ENCODE measurements at places on chromosomes 4 and X.

GRCh38 chrX:93695981-93696380 is 22.0 kb downstream of the FAM133A start:
- DNase-seq, result no peak

DNA sequence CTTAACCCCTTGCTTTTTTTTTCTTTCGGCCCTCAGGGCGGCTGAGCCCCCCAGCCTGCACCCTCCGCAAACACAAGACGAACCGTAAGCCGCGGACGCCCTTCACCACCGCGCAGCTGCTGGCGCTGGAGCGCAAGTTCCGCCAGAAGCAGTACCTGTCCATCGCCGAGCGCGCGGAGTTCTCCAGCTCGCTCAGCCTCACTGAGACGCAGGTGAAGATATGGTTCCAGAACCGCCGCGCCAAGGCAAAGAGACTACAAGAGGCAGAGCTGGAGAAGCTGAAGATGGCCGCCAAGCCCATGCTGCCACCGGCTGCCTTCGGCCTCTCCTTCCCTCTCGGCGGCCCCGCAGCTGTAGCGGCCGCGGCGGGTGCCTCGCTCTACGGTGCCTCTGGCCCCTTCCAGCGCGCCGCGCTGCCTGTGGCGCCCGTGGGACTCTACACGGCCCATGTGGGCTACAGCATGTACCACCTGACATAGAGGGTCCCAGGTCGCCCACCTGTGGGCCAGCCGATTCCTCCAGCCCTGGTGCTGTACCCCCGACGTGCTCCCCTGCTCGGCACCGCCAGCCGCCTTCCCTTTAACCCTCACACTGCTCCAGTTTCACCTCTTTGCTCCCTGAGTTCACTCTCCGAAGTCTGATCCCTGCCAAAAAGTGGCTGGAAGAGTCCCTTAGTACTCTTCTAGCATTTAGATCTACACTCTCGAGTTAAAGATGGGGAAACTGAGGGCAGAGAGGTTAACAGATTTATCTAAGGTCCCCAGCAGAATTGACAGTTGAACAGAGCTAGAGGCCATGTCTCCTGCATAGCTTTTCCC is 3.4 kb downstream of the MSX1 start:
- no peak for DNase-seq

GRCh38 chr4:128155231-128155855 is 94.2 kb downstream of the LARP1B start:
- no peak for DNase-seq

DNA sequence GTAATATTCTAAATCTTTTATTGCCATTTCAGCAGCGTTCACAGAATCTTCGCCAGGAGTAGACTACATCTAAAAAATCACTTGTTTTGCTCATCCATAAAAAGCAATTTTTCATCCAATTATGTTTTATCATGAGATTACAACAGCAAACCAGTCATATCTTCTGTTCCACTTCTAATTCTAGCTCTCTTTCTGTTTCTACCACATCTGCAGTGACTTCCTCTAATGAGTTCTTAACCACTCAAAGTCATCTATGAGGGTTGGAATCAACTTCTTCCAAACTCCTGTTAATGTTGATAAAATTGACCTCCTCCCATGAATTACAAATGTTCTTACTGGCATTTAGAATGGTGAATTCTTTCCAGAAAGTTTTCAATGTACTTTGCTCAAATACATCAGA is 174.4 kb upstream of the BRWD3 start:
- DNase-seq, result no peak

GRCh38 chr4:11182031-11182430 is 246.7 kb downstream of the HS3ST1 start:
- no peak for DNase-seq

- no peak for DNase-seq
These were observed 1137.5 kb upstream of the INTU start for GRCh38 chr4:126495163-126495752.

DNA sequence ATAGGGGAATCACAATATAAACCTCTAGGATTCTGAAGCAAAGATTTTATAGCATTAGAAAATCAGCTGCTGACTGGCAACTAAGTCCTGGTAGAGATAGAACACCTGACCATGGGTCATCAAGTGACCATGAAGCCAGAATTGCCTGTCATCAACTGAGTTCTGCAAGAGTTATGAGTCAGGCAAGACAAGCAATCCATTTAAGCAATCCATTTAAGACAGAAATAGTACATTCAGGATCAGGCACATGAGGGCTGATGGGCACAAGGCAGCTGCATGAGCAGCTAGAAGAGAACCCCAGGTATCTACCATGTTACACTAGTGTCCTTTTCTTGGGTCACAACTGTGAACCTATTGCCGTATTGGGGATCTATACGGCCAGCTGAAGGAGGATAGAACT is 98.9 kb downstream of the SPRY1 start:
- DNase-seq, result no peak

- DNase-seq, result peak; percentile 70
These were observed 5.9 kb downstream of the APOO start for GRCh38 chrX:23901805-23902204.

GRCh38 chr4:121392426-121393086 is 11.7 kb upstream of the QRFPR start:
- DNase-seq, result no peak

DNA sequence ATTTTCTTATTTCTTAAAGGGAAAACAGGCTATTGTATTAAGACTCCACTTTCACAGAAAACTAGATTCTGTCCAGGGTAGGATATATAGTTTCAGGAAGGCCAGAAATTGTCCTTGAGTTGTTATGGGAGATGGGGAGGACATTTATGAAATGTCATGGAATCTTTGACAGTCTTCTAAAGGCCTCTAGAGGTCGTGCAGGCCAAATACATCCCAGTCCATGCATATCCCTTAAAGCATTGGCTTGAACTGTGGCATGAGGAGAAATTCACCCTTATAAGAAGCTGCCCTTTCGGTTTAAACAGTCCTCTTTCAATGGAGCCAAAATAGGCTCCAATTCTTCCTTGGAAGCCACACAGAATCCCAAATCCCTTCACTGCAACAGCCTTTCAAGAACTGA is 183.6 kb upstream of the NOCT start:
- no peak for DNase-seq

DNA sequence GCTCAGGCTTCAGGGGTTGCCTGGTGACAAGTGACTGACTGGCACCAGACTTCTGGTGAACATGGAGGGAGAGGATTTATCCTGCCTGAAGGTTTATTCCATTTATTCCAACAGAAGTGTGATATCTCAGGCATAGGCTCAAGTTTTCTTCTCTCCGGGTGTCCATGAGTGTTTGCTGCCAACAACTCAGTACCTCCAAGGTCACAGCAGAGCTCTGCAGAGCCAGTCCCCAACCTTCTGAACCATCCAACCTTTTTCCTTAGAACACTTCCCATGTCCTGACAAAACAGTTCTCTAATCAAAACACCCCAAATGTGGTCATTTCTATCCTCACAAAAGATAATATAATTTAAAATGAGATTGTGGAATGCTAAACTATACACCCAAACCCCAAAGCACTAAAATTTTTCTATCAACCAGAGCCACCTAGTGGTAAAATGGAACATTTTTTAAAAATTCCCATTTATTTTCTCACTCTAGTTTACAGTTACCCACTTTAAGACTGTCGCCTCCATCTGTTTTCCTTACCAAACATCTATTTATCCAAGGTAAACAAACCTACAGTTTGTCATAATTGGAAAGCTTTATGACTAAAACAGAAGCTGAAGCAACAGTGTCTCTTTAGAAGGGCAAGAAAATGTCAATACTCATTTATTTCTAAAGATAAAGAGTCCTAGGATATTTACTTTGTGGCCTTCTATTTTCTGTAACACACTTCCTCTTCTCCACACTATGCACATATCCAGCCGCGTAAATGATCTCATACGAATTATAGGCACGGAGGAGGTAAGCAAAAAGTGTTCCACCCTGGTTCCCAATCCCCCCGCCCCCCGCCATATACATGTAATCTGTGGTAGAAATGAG is 39.5 kb downstream of the TMEM154 start:
- peak; percentile 64 for DNase-seq

GRCh38 chrX:23790155-23790497 is 7.2 kb downstream of the SAT1 start:
- DNase-seq, result no peak

GRCh38 chr4:108714880-108715279 is 48.0 kb downstream of the ETNPPL start:
- DNase-seq, result no peak

DNA sequence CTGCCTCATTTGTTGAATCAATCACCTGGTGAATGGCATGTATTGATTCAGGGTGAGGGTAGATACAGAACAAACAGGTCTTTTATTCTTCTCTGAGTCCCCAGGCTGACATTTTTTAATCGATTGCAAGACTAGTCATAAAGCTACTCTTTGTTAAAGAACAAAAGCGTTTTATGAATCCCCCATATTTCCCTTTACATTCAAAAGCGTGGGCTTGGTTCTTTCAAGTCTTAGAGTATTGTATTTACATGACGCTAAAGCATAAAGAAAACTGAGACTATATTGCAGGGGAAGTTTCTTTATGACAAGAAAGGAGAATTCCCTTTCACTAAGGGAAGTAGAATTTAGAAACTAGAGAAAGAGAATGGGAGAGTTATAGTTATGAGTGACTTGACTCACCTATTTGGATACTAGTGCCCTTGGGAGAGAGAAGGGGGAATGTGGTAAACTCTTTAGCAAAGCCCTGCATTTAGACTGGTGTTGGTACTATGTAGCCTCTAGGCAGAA is 69.3 kb upstream of the PDE5A start:
- no peak for DNase-seq

GRCh38 chr4:70802928-70803580 is 36.6 kb downstream of the GRSF1 start:
- no peak for DNase-seq

- no peak for DNase-seq
These were observed 126.6 kb downstream of the ASB9 start for GRCh38 chrX:15143050-15143824.

DNA sequence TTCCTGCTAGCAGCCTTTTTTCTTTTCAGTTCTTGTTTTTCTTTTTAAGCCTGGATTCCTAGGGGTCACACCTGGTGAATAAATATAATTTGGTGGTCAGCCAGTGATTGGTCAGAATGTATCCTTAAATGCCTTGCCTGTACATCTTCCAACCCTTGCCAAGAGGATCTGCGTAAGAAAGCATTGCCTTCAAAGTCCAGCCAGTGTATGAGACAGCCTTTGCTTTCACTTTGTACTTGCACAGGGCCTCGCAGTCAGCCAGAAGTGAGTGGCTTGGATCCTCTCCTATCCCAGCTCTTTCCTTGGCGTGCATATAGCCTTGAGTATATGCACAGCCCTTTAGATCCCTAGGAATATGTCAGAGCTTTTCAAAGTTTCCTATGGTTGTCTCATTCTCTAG is 22.2 kb downstream of the KANTR start:
- no peak for DNase-seq

DNA sequence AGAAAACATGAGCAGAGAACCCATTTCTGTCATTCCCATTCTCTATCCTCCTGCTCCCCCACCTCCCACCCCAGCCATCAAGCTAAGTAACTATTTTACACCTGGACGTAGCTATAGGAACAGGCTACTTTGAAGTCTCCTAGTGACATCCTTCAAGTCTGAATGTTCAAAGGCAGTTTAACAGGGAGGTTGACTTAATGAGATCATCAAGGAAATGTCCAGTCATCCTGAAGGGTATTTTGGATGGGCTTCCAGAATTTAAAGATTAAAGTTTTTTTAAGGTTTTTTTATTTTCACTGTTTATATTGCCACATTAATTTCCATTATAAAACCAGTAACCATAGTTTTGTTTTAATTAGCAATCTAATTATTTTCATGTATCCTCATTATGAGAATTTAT is 41.1 kb downstream of the HPF1 start:
- DNase-seq, result no peak

GRCh38 chr4:62531264-62531663 is 1331.1 kb downstream of the ADGRL3 start:
- no peak for DNase-seq

- DNase-seq, result no peak
These were observed 219.6 kb downstream of the GRXCR1 start for GRCh38 chr4:43112139-43112538.

GRCh38 chrX:133810925-133811324 is 174.5 kb downstream of the GPC3 start:
- no peak for DNase-seq

DNA sequence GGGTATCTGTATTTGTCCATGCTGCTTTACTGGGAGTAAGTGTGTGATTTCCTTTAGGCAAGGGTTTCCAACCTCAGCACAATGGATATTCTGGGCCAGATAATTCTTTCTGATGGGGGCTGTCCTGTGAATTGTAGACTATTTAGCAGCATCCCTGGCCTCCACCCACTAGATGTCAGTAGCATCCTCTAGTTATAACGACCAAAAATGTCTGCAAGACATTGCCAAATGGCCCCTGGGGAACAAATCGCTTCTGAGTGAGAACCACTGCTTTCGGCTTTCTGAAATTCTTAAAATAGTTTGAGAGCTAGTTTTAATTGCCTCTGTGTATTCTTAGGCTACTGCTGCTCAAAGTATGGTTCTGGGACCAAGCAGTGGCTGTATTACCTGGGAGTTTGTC is 81.2 kb upstream of the GPM6B start:
- DNase-seq, result no peak

DNA sequence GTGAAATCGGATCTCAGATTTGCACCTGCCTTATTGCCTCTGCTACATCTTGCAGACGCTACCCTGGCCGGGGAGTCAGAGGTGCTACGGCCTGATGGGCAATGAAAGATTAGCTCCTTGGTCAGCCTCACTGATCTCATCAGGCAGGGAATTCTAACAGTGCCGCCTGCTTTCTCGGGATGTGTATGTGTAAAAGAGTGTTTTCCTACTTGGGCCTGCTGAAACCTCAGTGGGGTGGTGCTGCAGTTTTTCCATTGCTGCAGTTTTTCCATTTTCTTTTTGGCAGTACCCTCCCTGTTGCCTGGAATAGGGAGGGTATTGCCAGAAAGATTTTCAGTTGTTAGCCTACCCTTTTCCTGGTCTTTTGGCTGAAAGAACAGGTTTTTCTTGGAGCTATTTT is 117.5 kb downstream of the CDKL5 start:
- no peak for DNase-seq

DNA sequence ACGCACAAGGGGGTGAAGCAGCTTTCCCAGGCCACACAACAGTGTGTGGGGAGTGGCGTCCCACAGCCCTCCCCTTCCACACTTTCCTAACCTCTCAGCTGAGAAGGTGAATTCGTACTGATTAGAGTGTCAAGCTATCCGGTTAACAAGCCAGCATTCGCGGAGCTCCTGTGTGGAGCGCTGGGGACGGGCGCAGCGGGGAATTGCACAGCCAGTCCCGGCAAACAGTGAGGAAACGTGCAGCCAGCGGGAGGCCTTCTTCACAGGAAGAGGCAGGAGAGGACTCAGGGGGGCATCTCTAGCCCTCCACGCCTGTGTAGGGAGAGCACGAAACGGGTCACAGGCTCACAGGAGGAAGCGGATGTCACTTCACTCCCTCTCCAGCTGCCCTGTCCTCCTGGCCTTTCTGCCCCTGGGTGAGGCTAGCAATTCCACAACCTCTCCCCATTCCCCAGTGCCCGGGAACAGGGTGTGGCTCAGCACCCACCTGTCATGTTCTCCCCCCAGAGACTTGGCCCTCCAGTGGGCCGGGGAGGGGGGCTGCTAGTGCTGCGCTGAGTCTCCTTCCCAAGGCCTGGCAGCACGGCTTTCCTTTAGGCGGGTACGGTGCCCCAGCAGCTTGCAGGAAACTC is 117.3 kb downstream of the CPZ start:
- no peak for DNase-seq

All from LNCaP clone FGC (cell line).